ENCODE measurements at places on chromosomes 12 and 14.

GRCh38 chr14:68753690-68754089 lies 39.2 kb downstream of the ZFP36L1 start:
- H3K36me3 ChIP-seq, result no peaks in the 10 kb centered on the region
- DNase-seq, result no peak
- no peaks in the 10 kb centered on the region for H3K27me3 ChIP-seq

DNA sequence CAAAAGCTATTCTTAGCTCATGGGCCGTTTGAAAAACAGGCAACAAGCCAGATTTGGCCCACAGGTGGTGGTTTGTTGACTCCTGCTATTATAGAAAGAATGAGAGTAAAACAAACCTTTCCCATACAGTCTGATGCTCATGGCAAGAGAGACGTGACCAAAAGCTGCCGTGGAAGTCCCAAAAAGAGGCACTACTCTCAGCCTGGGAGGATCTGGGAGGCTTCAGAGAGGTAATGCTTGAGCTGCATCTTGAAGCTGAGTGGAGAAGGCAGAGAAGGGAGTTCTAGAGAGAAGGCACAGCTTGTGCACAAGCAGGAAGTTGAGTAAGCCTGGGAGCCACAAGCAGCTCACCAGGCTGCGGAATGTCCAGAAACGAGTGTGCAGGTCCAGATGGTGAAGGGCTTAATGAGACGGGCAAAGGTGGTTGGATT lies 9.6 kb downstream of the PLXNC1 start:
- DNase-seq, result no peak
- H3K4me3 ChIP-seq, result no peak overlapping the region
- H3K27me3 ChIP-seq, result peaks cover 15% of the 10 kb centered on the region
- H3K36me3 ChIP-seq, result no peaks in the 10 kb centered on the region
- no peaks in the 10 kb centered on the region for H3K4me1 ChIP-seq

- H3K27ac ChIP-seq, result peak overlapping the region; percentile 97
- H3K36me3 ChIP-seq, result peaks cover 14% of the 10 kb centered on the region
- H3K4me3 ChIP-seq, result peak overlapping the region; percentile 57
- no peak for DNase-seq
These were observed 8.9 kb downstream of the CDKN1B start for GRCh38 chr12:12725956-12726554.

- H3K4me1 ChIP-seq, result no peaks in the 10 kb centered on the region
- H3K4me3 ChIP-seq, result no peak overlapping the region
- H3K36me3 ChIP-seq, result no peaks in the 10 kb centered on the region
- DNase-seq, result no peak
- no peak overlapping the region for H3K27ac ChIP-seq
These were observed 124.3 kb upstream of the SLC38A4 start for GRCh38 chr12:46950094-46950493.

- no peak overlapping the region for H3K4me3 ChIP-seq
- no peak for DNase-seq
- peaks cover 3% of the 10 kb centered on the region for H3K4me1 ChIP-seq
- no peaks in the 10 kb centered on the region for H3K36me3 ChIP-seq
These were observed 30.2 kb upstream of the GALNT9 start for GRCh38 chr12:132359551-132359950.

DNA sequence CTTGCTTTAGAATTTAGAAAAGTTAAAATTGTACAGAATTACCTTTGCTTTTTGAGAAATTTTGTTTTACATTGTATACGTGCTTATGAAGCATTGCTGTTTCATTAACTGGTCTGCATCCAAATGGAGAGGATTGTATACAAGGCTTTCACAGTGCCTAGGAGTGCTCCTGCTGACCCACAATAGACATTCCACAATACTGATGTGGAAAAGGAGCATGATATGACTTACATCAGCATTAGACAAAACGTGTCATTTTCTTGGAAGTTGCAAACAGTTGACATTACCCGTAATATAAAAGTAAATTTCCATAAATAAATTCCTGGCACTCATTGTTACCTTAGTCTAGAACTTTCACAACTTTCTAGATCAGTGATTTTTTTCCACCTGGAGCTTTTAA lies 1.9 kb downstream of the PRKD1 start:
- H3K4me3 ChIP-seq, result no peak overlapping the region
- H3K27ac ChIP-seq, result no peak overlapping the region
- H3K27me3 ChIP-seq, result peaks cover 20% of the 10 kb centered on the region
- H3K36me3 ChIP-seq, result no peaks in the 10 kb centered on the region

GRCh38 chr14:54788701-54789100 lies 113.9 kb downstream of the GCH1 start:
- no peak overlapping the region for H3K27ac ChIP-seq
- H3K4me3 ChIP-seq, result no peak overlapping the region
- no peaks in the 10 kb centered on the region for H3K4me1 ChIP-seq
- H3K36me3 ChIP-seq, result 0 out of 3 replicates have a peak, but pooled peaks cover 5% of the 10 kb centered on the region
- H3K27me3 ChIP-seq, result no peaks in the 10 kb centered on the region

DNA sequence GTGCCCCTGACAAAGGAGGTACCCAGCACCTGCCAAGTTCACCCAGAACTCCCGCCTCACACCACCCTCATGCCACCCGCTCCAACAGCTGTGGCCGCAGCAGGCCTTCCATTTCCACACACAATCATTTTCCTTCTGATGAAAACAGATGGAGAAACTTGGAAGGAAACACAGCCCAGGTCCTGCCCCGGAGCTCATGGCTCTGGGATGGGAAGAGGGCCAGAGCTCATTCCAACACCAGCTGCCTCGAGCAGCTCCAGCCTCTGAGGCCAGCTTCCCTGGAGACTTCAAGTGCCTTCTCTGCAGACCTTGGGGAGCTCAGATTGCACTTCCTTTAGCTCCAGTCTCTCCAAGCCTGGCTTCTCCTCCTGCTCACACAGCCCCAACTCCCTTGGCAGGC lies 55.1 kb upstream of the CMKLR1 start:
- H3K36me3 ChIP-seq, result no peaks in the 10 kb centered on the region
- H3K4me3 ChIP-seq, result no peak overlapping the region
- no peaks in the 10 kb centered on the region for H3K4me1 ChIP-seq
- DNase-seq, result no peak
- peaks cover 16% of the 10 kb centered on the region for H3K27me3 ChIP-seq

GRCh38 chr12:100324498-100324897 lies 32.4 kb upstream of the SLC17A8 start:
- H3K27ac ChIP-seq, result no peak overlapping the region
- no peak overlapping the region for H3K4me3 ChIP-seq
- H3K4me1 ChIP-seq, result no peaks in the 10 kb centered on the region
- no peak for DNase-seq

- no peaks in the 10 kb centered on the region for H3K36me3 ChIP-seq
- no peaks in the 10 kb centered on the region for H3K27me3 ChIP-seq
- no peak overlapping the region for H3K4me3 ChIP-seq
- no peak overlapping the region for H3K27ac ChIP-seq
- no peaks in the 10 kb centered on the region for H3K4me1 ChIP-seq
- DNase-seq, result no peak
These were observed 377.0 kb upstream of the ATP2B1 start for GRCh38 chr12:90085494-90086274.

DNA sequence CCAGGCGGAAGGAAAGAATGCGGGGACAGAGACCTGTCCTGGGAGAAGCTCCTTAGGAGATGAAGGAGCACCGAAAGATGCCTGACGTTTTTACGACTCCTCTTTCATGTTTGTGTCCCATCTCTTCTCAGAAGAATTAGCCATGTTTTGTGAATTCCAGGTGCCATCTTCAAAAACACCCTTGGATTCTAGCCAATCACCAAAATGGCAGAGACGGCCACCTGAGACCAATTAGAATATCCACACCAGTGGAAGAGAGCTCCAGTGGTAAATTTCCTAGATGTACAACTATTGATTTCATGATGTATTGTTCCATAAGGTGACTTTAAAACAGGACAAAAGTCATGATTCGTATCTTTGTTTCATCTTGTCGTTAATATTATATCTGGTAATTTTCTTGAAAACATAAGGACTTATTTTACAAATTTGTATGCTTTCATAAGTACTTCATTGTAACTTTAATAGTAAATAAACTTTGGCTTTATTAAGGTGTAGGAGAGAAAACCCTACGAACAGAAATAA lies 62.3 kb upstream of the NUDT4 start:
- peak overlapping the region; percentile 96 for H3K27ac ChIP-seq
- H3K4me1 ChIP-seq, result peaks cover 26% of the 10 kb centered on the region
- no peaks in the 10 kb centered on the region for H3K27me3 ChIP-seq

DNA sequence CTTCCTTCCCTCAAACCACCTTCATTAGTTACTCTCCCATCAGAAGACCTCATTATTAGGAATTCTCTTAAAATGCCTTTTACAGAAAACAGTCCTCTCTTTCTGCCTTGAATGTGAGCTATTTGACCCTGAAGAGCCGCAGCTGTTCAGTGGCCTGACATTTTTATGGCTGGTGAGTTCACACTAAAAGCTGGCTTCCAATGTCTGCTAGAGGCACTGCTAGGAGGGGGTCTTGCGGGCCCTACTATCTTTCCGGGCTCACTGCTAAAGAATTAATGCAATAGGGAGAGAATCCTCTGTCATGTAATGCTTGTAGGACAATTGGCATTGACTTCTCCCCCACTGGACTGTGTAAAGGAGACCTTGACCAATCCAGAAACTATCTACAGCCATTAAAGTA lies 87.7 kb downstream of the GPR135 start:
- H3K36me3 ChIP-seq, result no peaks in the 10 kb centered on the region
- no peak overlapping the region for H3K4me3 ChIP-seq
- DNase-seq, result no peak
- no peaks in the 10 kb centered on the region for H3K4me1 ChIP-seq
- no peaks in the 10 kb centered on the region for H3K27me3 ChIP-seq

GRCh38 chr14:102317564-102318248 lies 1.8 kb upstream of the ZNF839 start:
- no peaks in the 10 kb centered on the region for H3K27me3 ChIP-seq
- peaks cover 27% of the 10 kb centered on the region for H3K4me1 ChIP-seq
- peak overlapping the region; percentile 54 for H3K4me3 ChIP-seq
- DNase-seq, result no peak
- peaks cover 10% of the 10 kb centered on the region for H3K36me3 ChIP-seq
- H3K27ac ChIP-seq, result peak overlapping the region; percentile 77

- no peaks in the 10 kb centered on the region for H3K36me3 ChIP-seq
- no peak for DNase-seq
- H3K27me3 ChIP-seq, result no peaks in the 10 kb centered on the region
- H3K27ac ChIP-seq, result no peak overlapping the region
These were observed 91.9 kb downstream of the DPF3 start for GRCh38 chr14:72801836-72802587.

- H3K4me1 ChIP-seq, result peaks cover 17% of the 10 kb centered on the region
- DNase-seq, result peak; percentile 14
- H3K27me3 ChIP-seq, result no peaks in the 10 kb centered on the region
- H3K4me3 ChIP-seq, result no peak overlapping the region
- no peaks in the 10 kb centered on the region for H3K36me3 ChIP-seq
These were observed 165.1 kb downstream of the DAD1 start for GRCh38 chr14:22423958-22424357.

DNA sequence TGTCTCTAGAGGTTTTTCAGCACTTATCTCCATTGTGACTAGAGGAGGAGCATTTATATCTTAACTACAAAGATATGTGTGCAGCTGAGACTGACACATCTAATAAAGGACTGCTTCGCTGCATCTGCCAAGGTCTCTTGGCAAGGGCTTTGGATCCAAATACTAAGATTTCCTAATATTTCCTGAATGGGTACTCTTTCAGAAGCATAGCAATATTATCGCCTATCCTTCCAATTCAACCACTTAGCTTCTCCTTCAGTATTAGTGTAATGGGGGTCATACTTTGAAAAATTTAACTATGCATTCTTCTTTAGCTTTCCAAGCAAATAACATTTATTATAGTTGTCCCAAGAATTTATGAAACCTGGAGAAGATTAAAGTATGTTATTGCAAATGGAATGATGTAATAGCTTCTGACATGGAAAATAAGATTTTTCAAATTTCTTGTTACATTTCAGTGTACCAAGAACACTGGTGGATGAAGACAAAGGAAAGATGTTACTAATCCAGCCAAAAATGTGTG lies 243.0 kb upstream of the PDE3A start:
- H3K4me3 ChIP-seq, result no peak overlapping the region
- no peak for DNase-seq
- no peaks in the 10 kb centered on the region for H3K27me3 ChIP-seq
- no peak overlapping the region for H3K27ac ChIP-seq
- no peaks in the 10 kb centered on the region for H3K36me3 ChIP-seq
- H3K4me1 ChIP-seq, result no peaks in the 10 kb centered on the region

DNA sequence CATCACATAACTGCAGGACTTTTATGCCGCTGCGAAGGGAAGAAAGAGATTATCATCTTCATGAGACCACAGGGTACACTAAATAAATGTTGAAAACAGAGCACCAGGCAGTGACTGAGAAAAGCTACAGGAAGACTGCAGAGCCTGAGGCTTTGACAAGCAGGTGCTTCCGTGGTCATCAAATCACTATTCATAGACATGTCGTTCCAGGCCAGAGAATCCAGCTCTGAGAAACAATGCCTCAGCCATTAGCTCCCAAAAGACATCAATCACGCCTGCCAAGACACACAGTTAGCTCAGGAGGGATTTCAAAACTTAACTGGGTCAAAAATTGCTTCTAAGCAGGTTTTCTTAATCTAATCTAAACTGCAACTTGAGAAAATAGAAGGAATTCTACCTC lies 47.2 kb upstream of the GARIN6 start:
- H3K27me3 ChIP-seq, result no peaks in the 10 kb centered on the region
- H3K4me1 ChIP-seq, result no peaks in the 10 kb centered on the region
- no peak overlapping the region for H3K27ac ChIP-seq
- no peaks in the 10 kb centered on the region for H3K36me3 ChIP-seq
- H3K4me3 ChIP-seq, result no peak overlapping the region
- DNase-seq, result no peak

DNA sequence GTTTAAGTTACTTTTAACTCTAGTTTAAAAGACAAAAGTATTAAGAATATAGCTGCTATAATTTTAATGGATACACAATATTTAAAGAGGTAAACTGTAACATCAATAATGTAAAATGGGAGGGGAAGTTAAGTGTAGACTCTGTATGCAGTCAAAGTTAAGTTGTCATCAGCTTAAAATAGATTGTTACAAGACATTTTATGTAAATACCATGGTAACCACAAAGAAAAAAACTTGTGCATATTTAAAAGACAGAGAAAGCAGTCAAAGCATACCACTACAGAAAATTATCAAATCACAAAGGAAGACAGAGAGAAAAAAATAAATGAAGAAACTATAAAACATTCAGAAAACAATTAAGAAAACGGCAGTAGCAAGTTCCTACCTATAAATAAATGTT lies 73.3 kb downstream of the CEP128 start:
- no peak for DNase-seq
- H3K27ac ChIP-seq, result no peak overlapping the region
- no peak overlapping the region for H3K4me3 ChIP-seq
- H3K36me3 ChIP-seq, result no peaks in the 10 kb centered on the region

DNA sequence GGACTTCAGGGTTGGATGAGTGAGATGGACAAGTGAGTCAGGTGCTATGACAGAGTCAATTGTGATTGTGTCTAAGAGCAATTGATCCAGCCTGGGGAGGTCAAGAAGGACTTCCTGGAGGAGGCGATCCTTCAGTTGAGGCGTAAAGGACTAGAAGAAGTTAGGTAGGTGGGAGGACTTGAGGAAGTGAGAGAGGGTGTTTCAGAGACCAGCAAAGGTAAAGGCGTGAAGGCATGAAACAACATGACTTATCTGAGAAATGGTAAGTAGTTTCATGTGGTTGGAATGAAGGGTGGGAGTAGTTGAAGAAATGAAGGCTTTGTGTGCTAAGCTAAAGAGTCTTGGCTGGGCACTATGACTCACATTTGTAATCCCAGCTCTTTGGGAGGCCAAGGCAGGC lies 48.9 kb upstream of the PPP1CC start:
- no peak overlapping the region for H3K4me3 ChIP-seq
- no peak for DNase-seq
- no peak overlapping the region for H3K27ac ChIP-seq

GRCh38 chr14:101395779-101396178 lies 165.5 kb upstream of the DIO3 start:
- H3K27ac ChIP-seq, result no peak overlapping the region
- no peak for DNase-seq
- no peaks in the 10 kb centered on the region for H3K4me1 ChIP-seq
- H3K4me3 ChIP-seq, result no peak overlapping the region
- H3K36me3 ChIP-seq, result no peaks in the 10 kb centered on the region

Measured in K562 (cell line).